ENCODE measurements at places on chromosomes 13 and 19.
A peak's percentile ranks its signal among the peaks of the same experiment; 100 is the strongest.

DNA sequence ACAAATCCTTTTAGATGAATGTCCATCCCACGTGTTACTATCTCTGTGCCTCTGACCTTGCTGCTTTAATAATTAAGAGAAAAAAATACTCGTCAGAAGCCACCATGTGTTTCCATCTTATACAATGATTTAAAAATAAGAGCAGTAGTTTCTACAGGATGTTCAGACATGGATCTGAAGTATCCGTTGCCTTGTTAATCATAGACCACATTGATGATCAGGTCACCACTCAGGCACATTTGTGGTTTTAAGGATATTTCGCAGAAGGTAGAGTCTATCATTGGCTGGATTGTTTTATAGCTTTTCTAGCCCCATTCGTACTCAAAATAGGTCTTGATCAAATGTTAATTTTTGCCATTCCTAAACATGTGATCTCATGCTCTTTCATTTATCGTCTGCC, 710.0 kb upstream of the ARGLU1 start:
- DNase-seq: no peak

DNA sequence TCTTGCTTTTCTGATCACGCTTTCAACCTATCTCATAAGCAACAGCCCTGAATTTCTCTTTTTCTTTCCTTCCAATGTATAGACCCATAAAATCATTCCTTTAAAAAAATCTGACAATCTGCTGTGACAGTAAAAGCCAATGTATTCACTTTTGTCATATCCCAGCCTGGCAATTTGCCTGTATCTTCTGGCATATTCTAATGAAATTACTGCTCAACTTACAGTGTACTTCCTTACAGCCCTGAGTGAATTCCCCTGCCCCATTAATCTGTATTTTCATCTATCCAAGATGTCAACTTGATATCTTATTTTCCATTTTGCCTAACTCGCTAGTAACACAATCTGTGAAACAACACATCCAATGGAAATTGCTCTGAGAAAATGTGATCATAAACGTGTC, 18.0 kb upstream of the SERP2 start:
- DNase-seq: no peak

DNA sequence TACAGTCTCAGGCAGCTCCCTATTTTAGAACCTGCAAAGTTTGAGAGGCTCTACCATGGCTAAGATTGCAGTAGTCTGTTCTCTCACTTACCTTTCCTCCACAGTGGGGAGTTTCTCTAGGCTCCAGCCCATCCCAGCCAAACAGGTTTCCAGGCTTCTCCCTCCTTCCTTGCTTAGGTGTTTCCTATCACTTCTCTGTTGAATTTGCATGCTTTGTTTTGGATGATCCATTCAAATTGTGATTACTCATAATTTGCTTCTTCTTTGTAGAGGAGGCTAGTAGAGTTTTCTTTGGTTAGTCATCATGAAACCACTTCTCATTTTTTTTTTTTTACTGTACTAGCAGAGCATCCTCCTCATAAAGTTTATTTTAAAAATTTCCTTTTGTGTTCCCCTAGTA, 1242.2 kb upstream of the MIR17HG start:
- DNase-seq: no peak

- DNase-seq: no peak
Measured at GRCh38 chr13:33045851-33046592, 29.8 kb downstream of the KL start.

DNA sequence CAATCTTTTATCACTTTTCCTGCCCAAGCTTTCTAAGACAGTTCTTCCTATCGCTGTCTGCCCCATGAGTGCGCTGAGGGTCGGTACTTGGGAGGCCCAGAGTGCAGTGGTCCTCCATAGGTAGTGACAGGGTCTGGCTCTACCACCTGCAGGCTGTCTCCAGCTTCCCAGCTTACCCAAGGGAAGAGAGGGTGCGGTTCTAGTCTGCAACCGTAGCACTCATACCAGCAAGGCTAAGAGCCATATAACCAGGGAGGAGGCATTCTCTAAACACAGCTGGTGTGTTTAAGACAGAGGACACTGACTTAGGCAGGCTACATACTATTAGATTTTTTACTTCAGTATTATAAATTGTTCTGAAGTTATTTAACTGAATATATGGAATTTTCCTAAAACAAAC, 8.2 kb downstream of the PROZ start:
- no peak for DNase-seq

DNA sequence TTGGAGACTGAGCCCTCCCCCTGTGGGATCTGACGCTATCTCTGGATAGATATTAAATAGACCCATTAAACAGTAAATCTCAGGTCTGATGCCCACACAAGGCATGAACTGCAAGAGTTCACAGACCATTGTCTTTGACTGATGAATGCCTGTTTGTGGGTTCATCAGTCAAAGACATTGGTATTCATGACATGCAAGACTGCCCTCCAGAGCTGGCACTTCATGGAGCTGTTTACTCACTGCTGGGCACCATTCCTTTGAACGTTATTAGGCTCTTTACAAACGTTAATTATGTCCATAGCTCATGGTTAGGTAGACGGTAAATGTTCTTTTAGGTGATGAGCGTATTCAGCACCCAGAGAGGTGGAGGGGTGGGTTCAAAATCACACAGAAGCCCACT, 111.8 kb upstream of the PABPC3 start:
- no peak for DNase-seq

GRCh38 chr13:85091631-85092234, 707.5 kb downstream of the SLITRK6 start:
- no peak for DNase-seq

DNA sequence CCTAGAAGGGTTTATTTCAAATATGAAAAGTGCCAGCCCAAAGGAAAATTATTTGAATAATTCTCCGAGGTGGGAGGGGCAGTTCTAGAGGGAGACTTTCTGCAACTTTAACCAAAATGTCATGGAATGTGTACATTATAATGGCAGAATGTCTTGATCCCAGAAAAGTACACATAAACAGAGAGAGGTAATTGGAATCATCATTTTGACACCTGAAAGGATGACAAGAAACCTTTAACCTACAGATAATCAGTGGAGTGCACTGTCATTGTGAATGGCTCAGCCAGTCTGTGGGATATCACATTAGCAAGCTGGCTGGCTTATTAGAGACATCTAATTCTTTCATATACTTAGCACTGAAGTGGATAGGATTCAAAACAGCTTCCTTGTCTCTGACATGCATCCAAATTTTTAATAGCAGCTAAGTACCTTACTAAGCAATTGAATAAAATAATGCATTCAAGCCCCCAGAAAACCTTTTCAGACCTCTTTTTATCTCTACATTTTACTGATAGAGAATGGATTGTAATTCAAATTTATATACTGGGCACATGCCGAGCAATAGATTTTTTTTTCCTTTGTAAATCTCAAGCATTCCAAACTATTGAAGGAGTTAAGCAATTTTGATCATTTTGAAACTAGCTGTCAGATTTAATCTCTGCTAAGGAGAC, 468.6 kb downstream of the COG6 start:
- DNase-seq: no peak

- no peak for DNase-seq
Measured at GRCh38 chr19:40235238-40236025, 8.9 kb upstream of the CCNP start.

GRCh38 chr19:7852851-7853769, 21.1 kb downstream of the PRR36 start:
- DNase-seq: peak; percentile 53

DNA sequence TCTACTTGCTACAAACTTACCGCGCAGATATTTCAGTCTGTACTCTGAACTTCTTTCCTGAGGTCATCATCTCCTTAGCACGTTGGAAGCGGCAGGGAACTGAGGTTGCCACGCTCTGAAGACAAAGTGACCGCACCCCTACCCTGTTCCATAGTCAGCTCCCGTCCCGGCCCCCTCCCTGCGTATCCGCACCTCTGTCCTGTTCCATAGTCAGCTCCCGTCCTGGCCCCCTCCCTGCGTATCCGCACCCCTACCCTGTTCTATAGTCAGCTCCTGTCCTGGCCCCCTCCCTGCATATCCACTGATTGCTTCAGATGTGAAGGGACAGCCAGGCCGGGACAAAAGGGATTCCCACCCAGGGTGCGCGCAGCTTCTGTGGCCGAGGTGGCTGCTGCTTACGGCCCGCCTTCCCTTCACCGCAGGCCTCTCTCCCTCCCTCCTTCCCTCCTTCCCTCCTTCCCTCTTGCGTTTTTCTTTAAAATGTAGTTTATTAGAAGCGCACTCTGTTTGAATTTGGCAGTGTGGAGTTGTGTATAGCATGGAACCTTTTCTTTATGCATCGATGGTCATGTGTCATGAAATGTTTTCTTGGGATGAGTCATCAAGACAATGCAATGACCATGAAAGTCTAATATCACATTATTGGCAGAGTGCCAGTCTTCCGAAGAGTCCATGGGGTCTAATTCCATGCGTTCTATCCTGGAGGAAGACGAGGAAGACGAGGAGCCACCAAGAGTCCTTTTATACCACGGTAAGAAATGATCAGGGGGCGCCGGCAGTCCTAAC, 21.9 kb upstream of the NDUFS7 start:
- DNase-seq: no peak

GRCh38 chr19:12244370-12244769, 50.3 kb downstream of the ZNF44 start:
- DNase-seq: no peak

DNA sequence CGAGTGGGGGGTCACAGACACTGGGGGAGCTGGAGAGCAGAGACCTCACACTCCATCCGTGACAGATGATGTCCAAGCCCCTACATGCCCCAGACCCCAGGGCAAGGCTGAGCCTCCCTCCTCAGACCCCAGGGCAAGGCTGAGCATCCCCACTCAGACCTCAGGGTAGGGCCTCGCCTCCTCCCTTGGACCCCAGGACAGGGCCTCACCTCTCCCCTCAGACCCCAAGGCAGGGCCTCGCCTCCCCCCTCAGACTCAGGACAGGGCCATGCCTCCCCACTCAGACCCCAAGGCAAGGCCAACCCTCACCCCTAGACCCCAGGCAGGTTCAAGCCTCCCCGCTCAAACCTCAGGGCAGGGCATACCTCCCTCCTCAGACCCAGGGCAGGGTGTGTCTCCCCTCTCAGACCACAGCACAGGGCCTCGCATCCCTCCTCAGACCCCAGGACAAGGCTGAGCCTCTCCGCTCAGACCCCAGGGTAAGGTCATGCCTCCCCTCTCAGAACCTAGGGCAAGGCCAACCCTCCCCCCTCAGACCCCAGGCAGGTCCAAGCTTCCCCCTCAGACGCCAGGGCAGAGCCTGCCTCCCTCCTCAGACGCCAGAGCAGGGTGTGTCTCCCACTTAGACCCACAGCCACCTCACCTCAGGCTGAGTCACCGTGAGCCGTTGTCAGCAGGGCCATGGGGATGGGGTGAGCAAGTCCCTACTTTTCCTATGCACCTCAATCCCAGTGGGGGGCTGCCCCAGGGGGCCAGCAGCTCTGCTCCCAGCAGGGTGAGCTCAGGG, 1.7 kb upstream of the S1PR4 start:
- DNase-seq: peak; percentile 42

DNA sequence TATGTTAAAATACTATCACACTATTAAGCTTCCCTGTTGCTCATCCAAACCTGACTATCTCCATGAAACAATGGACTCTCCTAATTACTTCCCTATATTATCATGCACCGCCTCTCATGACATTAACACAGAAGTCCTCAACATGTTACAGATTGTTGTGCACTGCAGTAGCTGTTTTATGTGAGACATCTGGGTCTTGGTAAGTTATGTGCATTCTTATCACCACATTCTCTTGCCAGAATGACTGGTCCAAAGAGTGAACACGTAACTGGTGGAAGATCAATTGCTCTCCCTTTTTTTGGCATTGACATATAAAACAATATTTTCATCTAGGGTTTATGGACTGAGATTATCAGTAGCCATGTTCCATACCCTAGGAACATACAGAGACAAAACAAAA, 59.4 kb downstream of the POSTN start:
- no peak for DNase-seq

DNA sequence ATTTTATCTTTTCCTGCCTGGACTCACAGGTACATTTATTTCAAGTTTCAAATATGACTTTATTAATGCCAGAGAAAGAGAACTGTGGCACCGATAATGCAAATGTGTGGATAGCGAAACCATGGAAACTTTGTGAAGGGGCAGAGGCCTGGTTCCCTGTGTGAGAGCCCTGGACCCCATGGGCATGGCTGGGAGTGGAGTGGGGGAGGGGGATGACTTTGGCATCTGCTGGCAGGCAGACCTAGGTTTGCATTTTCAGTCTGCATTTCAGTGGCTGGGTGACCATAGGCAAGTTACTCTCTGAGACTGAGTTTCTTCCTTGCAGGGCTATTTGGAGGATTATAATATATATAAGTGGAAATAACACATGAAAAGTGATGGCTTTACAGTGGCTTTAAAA, 163.8 kb upstream of the TMTC4 start:
- DNase-seq: no peak
